NCI-H1092 (cell line): ENCODE measurements at places on chromosomes 6 and 20.
A peak's percentile ranks its signal among the peaks of the same experiment; 100 is the strongest.

- DNase-seq, result no peak
Measured at GRCh38 chr6:5270093-5270680, 8.9 kb downstream of the FARS2 start.

- peak; percentile 36 for DNase-seq
Measured at GRCh38 chr6:13873288-13874190, 51.2 kb upstream of the RNF182 start.

DNA sequence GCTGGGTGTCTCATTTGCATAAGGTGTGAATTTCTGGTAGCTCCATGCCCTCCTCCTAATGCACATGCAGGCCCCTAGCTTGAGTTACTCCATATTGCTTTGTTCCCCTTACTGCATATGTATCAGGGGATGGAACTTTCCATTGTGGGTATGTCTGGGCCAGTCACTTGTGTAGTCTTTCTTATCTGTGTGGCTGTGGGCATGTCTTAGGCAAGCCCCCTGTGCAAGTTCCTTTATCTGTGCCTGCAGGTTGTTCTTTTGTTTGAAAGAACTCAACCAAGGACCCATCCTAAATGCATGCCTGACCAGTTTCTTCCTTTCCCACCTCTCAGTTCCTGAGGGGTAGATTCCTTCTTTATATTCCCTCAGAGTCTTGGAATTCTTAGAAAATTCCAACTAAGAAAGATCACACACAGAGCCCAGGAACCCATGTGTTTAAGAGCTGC lies 23.6 kb downstream of the MBOAT1 start:
- no peak for DNase-seq

- no peak for DNase-seq
Measured at GRCh38 chr20:62622178-62622876, 20.0 kb upstream of the SLCO4A1 start.

DNA sequence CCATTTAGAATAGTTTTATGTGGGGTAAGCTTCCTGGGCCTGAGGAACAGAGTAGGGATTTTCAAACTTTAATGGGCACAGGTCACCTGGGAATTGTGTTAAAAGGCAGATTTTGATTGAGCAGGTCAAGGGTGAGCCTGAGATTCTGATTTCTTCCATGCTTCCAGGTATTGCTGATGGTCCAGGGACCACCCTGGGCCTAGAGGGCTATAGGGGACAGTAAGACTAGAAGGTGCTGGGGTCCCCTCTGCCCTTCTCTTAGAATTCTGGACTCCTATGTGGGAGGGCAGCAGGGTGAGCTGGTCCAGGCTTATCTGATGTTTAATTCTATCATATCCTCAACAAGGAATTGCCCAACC lies 2.6 kb downstream of the DDR1 start:
- no peak for DNase-seq

GRCh38 chr6:159121486-159121885 lies 47.7 kb upstream of the FNDC1 start:
- DNase-seq, result no peak

GRCh38 chr20:17611540-17612286 lies 41.8 kb downstream of the DSTN start:
- DNase-seq, result no peak

DNA sequence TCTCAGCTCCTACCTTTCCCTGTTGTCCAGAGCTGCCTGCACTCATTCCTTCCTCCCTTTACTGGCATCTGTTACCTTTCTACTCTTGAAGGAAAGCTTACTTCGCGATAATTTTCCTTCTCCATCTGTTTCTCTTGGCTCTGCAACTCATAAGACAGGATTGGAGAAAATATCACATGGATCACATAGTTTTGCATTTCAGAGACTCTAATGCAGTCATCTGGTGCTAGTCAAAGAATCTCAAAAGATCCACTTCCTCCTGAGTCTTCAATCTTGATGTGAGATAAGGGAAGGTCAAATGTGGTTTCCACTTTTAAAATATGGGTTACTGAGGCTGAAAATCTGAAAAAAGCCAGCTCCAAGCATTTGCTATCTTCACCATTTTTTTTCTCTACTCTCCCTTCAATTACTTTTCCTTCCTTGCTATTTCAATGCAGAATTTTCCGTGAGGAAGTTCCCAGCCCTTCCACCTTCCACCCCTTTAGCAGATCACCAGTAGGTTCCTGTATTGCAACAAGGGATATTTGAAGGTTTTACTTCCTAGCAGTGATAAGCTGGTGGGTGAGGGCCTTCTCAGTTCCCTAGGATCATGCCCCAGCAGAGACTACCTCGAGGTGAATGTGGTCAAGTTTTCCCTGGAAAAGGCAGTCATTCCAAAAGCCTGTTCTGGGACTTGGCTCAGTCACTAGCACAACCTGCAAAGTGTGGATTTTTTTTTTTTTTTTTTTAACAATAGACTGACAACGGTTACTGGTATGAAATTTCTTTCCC lies 62.8 kb upstream of the LRRC1 start:
- DNase-seq, result no peak

- no peak for DNase-seq
Measured at GRCh38 chr6:144778773-144779492, 493.8 kb downstream of the UTRN start.

DNA sequence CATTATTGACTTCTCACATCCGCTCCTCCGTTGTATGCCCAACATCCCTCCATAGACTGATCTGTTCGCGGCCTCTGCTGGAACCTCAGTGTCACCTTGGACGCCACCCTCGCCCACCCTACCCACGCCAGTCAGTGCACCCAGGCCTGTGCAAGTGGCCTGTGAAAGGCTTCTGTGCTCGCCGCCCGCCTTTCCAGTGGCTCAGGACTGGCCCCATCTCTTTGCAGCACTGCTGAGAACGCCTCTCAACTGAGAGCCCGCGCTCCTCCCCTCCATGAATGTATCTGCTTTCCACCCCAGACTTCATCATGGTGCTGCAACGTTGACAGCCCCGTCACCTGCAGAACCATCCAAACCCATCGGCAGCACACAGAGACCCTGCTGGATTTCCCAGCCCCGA lies 227.3 kb upstream of the QKI start:
- DNase-seq, result no peak

GRCh38 chr6:43278524-43279078 lies 19.5 kb upstream of the SLC22A7 start:
- no peak for DNase-seq

DNA sequence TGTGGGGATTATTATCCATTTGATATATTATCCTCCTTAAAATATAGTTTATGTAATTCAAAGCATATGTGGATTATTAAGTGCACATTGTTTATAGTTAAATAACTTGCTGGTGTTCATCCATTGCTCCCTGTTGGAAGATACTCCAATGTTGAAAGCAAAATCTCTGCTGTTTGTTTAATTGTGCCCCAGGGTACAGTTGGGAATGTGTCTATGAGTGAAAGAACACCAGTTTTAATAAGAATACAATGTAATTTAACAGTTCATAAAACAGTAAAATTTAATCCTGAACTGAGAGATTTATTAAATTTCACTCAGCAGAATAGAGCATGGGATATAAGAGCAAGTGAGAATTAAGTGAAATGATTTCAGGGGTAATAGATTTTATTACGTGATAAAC lies 364.9 kb downstream of the GRIK2 start:
- DNase-seq, result no peak

DNA sequence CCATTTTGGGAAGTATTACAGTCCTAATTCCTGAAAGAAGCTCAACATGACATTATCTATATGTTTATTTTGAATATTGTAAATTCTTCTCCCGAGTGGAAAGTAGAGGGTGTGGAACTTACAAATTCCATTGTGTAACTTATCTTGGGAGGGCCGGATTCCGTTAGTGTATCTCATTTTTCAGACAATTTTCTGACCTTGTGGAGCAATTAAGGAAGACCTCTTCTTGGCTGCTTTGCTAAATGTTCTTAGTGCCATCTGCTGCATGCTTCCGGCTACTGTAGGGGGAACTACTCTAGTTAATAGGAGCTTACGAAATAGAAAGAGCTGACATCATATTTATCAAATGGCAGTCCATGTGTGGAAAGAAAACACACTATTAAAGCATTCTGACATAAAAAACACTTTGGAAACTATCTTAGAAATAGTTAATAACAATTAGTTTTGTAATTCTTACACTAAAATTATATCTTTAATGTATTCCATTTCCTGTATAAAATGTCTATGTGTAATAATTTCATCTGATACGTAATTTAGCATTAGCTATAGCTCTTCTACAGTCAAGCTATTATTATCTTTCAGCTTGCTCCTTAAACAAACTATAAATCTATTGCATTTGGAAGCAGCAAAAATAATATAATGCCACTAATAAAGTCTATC lies 41.5 kb upstream of the KCNQ5 start:
- peak; percentile 10 for DNase-seq

- no peak for DNase-seq
Measured at GRCh38 chr6:153150752-153151440, 19.8 kb upstream of the RGS17 start.

- DNase-seq, result no peak
Measured at GRCh38 chr6:125662296-125662695, 87.1 kb upstream of the HEY2 start.

- no peak for DNase-seq
Measured at GRCh38 chr6:14704383-14705271, 541.2 kb upstream of the JARID2 start.

GRCh38 chr20:34915131-34915530 lies 38.7 kb downstream of the ACSS2 start:
- no peak for DNase-seq

DNA sequence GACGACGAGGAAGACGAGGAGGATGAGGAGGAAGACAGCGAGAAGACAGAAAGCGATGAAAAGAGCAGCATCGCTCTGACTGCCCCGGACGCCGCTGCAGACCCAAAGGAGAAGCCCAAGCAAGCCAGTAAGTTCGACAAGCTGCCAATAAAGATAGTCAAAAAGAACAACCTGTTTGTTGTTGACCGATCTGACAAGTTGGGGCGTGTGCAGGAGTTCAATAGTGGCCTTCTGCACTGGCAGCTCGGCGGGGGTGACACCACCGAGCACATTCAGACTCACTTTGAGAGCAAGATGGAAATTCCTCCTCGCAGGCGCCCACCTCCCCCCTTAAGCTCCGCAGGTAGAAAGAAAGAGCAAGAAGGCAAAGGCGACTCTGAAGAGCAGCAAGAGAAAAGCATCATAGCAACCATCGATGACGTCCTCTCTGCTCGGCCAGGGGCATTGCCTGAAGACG lies 116.9 kb downstream of the TMEM242 start:
- DNase-seq, result no peak

DNA sequence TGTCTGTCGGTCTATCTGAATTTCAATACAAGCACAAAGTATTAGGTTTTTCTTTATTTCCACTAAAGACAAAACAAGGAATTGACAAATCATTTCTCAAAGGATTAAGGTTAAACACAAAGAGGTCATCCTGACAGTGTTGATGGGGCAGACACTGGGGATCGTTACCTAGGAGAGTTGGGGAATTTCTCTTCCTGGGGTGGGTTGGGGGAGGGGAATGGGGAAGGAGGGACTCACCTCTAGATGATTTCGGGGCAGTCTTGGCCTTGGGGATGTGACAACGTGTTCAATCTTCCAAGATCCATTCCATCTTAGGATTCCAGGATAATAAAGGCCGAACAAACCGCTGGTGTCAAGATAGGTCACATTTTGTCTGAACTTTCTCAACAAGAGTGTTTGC lies 35.4 kb upstream of the FOXA2 start:
- DNase-seq, result no peak

- no peak for DNase-seq
Measured at GRCh38 chr6:35016502-35017321, 124.4 kb downstream of the TCP11 start.

DNA sequence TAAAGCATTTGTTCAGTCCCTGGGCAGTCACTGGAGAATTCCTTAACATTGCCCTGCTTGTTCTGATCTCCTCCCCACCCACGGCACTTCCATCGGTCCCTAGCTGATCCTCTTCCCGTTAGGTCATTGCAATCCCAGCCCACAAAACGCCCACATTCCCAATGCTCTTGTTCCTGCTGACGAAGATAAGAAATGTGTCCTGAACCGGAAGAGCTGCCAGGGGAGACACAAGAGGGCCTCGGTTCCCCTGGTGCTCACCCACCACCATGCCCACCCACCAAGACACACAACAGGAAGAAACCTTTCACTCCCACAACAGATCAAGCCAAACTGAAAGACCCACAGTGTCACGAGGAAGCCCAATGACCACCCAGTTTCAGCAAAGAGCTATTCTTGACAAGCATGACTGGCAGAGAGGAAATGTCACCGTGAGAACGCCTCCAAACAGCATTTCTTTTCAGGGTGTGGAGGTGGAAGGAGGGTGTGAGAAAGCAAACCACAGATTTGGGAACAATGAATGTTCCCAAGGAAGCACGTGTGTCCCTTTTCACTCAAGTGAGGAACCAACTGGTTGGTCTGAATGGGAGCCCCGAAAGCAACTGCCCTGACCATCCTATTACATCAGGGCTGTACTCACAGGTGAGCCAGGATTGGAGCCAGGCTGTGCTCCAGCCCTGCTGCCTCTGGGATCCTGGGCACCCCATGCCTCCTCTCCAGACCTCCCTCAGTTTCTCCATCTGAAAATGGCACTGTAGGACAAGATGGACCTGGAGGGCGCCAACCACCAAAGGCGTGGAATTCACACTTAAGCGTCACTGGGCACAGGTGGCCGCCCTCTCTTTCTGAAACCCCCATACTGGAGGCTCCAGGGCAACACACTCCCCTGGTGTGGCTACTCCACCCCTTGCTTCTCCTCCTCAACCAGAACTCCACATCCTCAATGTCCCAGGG lies 97.5 kb downstream of the ZMYND8 start:
- no peak for DNase-seq

GRCh38 chr6:30769853-30770524 lies 25.6 kb upstream of the IER3 start:
- DNase-seq, result no peak

DNA sequence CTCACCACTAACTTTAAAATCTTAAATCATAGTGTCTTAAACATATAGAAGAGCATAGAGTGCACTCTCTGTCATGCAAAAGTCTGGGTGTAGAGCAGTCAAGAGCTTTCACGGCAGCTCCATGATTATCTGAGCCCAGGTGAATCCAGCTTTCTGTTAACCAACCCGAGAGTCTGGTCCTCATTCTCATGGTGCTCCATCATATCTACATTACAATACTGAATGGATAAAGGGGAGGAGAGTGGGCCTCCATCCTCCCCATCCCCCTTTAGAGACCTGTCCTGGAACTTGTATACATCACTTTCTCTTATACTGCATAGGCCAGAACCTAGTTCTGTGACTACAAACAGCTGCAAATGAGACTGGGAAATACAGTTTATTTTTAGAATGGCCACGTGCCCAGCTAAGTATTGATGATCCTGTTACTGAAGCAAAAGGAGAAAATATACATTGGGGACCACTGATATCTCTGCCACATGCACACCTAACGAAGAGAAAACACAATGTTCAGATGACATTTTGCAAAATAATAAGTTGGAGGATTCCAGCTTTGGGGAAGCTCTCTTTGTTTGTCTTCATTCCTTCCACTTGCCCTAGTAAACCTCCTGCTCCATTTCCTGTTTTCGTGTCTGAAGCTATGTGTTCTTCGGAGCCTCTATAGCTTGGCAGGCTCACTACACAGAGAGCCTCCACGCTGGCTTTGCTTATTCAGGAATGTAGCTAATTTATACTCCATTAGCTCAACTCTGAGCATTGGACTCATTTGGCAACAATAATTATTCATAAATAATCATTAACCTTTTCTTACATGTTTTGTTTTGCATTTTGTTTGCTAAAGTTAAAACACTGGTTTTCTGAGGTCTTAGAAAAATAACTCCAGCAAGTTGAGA lies 110.1 kb downstream of the IYD start:
- no peak for DNase-seq

GRCh38 chr20:46267108-46268105 lies 40.9 kb downstream of the CDH22 start:
- DNase-seq, result no peak
